HT1080 (cell line): ENCODE measurements at places on chromosomes 16 and 17.

DNA sequence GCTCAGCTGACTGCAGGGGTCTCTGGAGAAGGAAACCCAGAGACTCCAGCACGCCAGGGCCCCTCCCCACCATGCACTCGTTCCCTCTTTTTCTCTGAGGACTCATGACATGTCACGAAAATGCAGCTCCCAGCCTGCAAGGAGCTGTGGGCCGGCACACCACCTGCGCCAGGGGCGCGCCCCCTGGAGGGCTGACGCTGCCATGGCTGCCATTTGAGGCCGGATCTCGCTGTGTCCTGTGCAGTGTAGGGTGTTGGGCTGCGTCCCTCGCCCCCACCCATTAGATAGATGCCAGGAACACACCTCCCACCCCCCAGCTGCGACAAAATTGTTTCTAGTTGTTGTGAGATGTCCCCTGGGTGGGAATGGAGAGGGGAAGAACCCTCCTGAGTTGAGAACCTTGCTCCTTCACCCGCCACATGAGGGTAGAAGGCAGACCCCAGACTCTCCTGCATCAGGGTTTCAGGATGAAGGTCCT, 8.2 kb downstream of the SYNGR2 start:
- DNase-seq = peak; percentile 32

DNA sequence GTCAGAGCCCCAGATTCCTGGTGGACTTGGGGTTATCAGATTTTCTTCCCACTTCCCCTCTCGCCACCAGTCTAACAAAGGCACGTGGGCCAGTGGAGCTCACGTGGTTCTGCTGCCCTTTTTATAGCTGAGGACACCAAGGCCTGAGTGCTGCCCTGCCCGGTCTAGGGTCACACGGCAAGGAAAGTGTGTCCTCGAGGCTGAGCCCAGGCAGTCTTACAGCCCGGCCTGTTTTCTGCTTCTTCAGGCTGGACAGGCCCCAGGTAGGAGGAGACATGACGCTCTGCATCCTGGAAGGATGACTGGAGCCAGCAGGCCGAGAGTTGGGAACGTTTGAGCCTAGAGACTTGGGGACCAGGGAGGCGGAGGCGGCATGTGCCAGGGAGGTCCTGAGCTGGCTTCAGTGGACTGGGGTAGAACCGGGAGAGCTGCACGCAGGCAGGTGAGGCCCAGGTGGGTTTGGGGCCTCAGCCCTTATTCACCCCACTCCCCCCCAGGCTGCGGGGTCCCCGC, 3.5 kb downstream of the CTRB1 start:
- DNase-seq = no peak

DNA sequence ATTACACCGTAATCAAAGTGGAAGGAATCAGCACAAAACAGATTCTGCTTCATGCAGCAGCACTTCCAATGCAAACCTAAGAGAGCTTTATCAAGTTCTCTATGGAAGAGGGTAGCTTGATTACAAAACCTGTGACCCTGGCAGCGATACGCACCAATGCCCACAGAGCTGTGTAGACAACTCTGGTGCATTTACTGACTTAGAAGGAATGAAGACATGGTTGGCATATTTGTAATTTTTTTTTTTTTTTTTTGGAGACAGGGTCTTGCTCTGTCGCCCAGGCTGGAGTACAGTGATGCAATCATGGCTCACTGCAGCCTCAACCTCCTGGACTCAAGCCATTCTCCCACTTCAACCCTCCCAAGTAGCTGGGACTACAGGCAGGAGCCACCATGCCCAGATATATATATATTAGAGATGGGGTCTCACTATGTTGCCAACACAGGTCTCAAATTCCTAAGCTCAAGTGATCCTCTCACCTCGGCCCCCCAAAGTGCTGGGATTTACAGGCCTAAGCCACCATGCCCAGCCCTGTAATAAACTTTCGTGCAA, 49.4 kb downstream of the XPO6 start:
- no peak for DNase-seq

DNA sequence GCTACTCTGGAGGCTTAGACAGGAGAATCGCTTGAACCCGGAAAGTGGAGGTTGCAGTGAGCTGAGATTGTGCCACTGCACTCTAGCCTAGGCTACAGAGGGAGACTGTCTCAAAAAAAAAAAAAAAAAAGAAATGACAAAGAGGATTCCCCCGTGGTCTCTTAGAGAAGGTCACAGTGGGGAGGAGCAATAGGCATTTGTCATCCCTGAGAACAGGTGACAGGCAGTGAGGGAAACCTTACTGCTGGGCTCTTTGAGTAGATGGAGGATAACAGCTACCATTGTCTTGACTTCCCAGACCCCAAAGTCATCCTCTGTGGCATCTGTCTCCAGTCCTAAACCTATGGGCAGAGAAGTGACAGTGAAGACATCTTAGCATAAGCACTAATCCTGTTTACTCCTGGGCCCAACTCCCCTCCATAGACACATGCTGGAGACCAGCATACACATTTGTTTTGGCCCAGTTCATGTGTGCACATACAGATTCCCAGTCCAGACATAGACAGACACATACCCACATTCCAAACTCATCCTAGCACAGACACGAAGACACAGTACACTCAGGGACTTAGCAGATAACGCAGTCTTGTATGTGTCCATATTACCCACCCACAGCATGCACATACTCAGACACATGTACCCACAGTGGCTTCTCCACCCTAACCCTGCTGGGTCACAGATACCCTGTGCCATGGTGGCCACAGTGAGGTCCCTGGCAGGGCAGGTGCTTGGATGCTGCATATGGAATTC, 2.7 kb downstream of the ESRP2 start:
- DNase-seq = no peak

GRCh38 chr16:89195521-89196171, 4.7 kb downstream of the SLC22A31 start:
- no peak for DNase-seq

DNA sequence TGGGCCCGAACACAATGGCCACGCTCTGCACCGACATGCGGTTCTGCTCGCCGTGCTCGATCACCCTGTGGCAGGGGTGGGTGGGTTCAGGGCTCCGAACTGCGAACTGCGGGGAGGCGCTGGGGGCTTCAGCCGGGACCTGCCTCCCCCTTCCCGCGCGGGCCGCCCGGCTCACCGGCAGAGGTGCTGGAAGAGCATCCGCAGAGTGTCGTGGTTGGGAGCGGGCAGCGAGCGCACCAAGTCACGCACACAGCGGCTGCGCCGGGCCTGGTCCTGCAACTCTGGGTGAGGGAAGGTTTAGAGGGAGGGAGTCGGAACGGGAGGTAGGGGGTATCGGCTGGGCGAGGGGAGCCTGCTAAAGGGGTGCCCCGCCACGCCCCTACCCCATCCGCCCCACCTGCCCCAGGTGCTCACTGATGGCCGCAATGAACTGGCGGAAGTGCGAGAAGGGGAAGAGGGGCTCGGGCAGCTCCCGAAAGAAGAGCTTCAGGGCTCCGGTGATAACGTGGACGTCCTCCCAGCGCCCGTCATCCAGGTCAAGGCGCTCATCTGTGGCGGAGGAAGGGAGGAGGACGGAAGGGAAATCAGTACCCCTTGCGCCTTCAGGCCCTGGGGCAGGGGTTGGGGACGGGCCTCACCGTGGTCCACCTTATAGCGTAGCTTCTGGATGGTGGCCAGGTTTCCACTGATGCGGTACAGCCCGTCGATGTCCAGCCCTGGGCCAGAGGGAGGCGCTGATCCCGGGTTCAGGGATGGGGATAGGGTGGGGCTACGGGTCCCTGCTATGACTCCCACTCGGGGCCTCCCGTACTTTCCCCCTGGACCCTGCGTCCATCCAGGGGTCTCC, 36.9 kb downstream of the ARHGAP27 start:
- no peak for DNase-seq

GRCh38 chr16:1331712-1332617, 1.5 kb upstream of the BAIAP3 start:
- peak; percentile 51 for DNase-seq

GRCh38 chr17:79428988-79429387, 181.9 kb downstream of the RBFOX3 start:
- DNase-seq = no peak

GRCh38 chr17:4136373-4136772, 6.5 kb downstream of the ZZEF1 start:
- DNase-seq = no peak

DNA sequence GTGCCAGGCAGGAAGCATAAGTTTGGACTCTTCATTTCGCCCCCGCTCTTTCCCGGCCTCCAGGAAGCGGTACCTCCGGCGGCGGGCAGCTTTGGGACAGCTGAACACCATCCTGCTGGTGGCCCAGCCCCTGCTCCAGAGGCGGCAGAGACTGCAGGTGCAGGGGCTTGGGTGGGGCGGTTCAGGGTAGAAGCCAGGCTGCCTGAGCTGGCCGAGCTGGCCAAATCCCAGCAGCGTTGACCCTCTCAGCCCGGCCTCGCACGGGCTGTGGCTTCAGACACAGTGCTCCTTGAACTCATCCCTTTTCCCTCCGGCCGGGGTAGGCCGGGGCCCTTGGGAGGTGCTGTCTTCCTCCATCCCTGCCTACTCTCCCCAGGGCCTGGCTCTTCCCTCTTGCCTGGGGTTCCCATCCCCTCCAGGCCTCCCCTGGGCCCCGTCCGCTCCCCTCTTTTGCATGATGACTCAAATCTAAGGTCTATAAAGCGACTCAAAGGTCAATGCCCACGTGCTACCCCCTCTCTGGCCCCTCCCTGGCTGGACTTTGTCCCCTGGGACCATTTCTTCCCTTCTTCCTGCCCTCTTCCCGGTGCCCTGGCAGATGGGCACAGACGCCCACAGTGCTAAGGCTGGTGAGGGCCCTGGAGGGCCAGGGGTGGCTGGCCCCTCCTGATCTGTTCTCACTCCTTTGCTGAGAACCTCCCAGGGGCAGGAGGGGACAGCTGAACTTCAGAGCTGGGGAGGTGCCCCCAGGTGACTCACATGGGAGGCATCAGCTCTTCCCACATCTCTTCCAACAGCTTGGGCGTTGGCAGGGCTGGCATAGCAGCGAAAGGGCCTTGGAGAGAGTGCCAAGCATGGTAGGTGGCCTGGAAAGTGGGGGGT, 22.7 kb downstream of the MYO15B start:
- DNase-seq = no peak

GRCh38 chr17:77332981-77333685, 192.4 kb downstream of the SEC14L1 start:
- DNase-seq = peak; percentile 82

DNA sequence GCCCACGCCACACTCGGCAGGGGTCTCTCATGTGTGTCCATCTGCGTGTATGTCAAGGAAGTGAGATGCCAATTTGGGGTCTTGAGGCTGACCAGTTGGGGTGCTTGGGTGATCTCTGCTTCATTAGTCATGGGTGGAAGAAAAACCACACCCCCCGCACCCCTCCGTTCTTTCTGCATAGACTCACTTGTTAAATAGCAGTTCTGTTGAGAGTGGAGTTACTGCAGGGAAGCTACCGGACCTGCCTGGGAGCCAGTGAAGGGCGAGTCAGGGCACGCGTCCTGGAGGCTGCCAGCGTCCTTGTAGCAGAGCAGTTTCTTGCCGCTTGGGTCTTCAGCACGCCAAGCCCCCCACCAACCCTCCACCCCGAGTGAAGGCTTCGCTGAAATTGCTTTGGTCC, 8.5 kb downstream of the SNN start:
- no peak for DNase-seq

DNA sequence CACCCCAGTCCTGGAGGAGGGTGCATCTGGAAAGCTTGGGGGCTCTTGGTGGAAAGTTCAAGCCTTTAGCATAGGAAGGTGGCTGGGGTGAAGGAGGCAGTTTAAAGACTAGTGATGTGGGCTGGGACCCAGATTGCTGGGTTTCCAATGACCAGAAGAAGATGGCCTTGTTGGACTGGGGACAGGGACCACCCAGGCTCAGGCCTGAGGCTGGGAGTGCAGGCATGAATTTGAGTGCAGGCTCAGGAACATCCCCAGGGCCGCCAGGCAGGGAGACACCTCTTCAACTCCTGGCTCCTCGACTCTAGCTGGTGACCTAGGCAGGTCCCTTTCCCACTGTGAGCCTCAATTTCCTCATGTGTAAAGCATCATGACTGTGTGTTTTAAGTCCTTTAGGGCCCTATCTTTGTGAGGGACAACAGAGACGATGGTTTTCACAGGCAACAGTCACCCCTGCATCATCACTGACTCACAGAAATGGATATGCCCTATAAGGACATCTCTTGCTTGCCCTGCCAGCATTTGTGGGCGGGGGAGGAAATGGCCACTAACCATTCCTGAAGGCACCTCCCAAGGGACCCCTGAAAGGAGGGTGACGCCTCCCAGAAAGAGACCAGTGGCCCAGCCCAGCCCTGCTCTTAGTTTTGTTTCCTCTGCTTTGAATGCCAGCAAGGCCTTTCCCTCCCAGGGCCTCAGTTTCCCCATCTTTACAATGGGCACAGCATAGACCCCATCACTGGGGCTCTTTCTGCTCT, 11.1 kb downstream of the NLRC5 start:
- peak; percentile 95 for DNase-seq

DNA sequence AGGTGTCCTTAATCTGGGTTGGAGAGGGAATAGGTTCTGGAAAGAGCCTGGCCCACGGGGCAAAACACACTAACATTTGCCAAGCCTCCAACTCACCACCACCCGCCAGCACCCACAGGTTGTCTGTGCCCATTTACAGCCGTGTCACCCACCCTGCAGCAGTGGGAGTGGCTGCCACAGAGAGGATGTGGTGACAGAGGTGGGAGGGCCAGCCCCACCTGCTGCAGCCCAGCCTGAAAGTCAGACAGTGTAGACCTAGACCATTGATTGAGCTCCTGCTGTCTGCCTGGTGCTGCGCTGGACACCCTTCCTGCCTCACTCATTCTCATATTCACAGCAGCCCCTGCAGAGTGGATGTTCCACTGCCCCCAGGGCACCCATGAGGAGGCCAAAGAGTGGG, 44.7 kb downstream of the IL21R start:
- no peak for DNase-seq

DNA sequence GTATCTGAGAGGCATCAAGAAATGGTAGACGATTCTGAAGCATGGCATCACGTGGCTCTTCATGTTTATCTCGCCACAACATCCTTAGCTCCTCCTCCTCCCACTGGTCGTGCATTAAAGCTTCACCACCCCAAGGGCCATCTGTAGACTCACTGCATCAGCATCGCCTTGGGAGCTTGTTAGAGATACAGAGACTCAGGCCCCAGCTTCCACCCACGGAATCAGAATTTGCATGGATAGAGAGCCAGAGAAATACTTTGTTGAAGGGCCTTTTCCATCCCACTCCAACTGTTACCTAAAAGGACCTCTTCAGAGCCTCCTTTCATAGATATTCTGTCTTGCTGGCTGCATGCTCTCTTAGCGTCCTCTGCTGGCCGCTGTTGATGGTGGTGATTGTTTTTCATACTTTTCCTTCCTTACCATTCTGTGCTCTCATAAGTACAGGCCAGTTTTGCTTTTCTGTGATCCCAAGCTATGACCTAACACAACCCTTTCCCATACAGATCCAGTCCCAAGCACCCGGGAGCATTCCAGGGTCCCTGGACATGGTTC, 1049.4 kb upstream of the EEF2KMT start:
- DNase-seq = peak; percentile 47

GRCh38 chr16:5075637-5076036, 4.0 kb downstream of the ALG1 start:
- DNase-seq = no peak

- no peak for DNase-seq
Measured at GRCh38 chr17:55284001-55284884, 19.5 kb downstream of the HLF start.
